AG10803 (cell line): ENCODE measurements at places on chromosomes 11 and 22.

GRCh38 chr11:92269021-92269420 lies 44.4 kb downstream of the FAT3 start:
- peak; percentile 83 for DNase-seq

DNA sequence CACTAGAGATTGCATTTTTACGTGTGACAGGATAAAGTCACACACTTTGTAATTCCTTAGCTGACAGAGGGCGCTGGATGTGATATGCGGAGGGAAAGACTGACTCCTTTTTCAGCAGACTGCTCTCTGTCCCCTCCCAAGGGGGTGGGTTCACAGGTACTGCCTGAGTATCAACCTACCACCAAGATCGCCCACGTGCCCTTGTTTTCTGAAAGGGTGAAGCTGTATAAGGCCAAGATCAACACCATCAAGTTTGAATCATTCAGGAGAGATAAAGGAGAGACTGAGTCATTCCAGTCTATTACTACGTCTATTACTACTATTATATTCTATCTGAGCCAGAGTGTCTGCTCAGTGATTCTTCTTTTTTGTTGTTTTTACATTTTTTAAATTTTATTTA lies 30.7 kb downstream of the BUD13 start:
- DNase-seq: no peak

DNA sequence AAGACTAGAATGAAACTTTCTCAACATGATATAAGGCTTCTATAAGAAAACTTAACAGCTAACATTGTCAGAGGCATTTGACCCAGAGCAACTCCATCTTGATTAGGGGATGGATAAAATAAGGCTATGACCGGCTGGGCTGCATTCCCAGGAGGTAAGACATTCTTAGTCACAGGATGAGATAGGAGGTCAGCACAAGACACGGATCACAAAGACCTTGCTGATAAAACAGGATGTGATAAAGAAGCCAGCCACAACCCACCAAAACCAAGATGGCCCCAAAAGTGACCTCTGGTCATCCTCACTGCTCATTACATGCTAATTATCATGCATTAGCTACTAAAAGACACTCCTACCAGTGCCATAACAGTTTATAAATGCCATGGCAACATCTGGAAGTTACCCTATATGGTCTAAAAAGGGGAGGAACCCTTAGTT lies 135.2 kb downstream of the TTC28 start:
- no peak for DNase-seq

DNA sequence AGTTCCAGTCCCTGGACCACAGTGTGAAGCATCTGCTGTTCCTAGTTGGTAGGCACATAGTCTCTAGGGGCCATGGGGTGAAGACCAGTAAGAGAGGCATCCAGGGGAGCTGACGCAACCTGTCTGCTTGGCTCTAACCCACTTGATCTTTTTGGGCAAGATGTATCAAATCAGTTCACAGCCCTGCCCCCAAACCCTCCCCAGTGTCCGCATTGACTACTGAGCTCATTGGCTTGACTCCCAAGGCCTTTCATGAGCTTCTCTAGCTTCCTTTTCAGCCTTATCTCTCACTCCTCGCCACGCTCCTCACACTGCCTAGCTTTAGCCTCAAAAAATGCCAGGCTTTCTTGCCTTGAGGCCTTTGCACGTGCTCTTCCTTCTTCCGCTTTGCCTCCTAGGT lies 29.7 kb upstream of the ABCC8 start:
- DNase-seq: no peak
